ENCODE measurements at places on chromosomes 1 and 21.
A peak's percentile ranks its signal among the peaks of the same experiment; 100 is the strongest.

DNA sequence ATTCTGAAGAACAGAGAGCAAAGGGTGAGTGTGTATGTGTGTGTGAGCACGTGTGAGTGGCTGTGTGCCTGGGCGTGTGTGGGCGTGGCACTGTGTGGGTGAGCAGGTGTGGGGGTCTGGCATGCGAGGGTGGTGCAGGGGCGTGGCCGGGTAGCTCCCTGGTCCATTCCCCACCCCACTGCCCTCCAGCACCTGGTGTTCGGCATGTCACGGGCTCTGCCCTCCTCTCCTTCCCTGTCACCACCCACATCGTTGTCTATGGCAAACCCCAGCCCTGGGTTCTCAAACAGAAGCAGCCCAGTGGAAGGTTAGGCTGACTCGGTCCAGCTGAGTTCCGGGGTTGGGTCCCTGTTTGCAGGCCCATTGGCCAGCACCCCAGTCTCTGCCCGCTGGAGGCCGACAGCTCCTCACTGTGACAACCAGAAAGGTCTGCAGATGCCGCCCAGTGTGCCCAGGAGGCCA, 39.8 kb downstream of the UBE2G2 start:
- H3K27me3 ChIP-seq: peaks cover 6% of the 10 kb centered on the region
- H3K27ac ChIP-seq: no peak overlapping the region
- no peaks in the 10 kb centered on the region for H3K36me3 ChIP-seq
- H3K4me3 ChIP-seq: no peak overlapping the region
- no peak for DNase-seq
- peaks cover 34% of the 10 kb centered on the region for H3K4me1 ChIP-seq

DNA sequence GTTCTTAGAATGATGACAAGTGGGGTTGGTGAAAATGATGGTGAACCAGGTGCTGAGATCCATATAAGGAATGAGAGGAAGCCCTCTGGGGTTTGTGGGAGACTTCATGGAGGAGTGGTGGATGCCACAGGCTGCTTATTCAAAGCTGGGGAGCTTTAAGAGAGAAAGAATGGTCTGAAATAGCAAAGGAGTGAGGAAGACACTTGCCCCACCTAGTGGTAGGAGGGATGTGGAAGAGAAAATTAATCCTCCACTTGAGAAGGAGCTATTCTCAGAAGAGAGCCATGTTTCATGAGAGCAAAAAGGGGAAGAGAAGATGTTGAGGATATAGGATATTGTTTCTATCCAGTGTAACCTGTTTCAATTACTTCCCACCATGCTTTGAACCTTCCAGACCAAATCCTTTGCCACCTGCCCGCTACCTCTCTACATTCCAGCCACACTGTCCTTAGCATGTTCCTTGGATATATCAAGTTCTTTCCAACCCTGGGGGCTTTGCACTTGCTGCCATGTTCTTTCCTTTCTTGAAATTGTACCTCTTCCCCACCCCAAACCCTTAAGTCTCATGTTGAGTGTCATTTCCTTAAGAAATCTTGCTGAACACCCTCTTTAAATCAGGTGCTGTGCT, 19.6 kb upstream of the ZNF648 start:
- peak; percentile 30 for DNase-seq
- H3K4me3 ChIP-seq: no peak overlapping the region
- H3K27me3 ChIP-seq: no peaks in the 10 kb centered on the region

DNA sequence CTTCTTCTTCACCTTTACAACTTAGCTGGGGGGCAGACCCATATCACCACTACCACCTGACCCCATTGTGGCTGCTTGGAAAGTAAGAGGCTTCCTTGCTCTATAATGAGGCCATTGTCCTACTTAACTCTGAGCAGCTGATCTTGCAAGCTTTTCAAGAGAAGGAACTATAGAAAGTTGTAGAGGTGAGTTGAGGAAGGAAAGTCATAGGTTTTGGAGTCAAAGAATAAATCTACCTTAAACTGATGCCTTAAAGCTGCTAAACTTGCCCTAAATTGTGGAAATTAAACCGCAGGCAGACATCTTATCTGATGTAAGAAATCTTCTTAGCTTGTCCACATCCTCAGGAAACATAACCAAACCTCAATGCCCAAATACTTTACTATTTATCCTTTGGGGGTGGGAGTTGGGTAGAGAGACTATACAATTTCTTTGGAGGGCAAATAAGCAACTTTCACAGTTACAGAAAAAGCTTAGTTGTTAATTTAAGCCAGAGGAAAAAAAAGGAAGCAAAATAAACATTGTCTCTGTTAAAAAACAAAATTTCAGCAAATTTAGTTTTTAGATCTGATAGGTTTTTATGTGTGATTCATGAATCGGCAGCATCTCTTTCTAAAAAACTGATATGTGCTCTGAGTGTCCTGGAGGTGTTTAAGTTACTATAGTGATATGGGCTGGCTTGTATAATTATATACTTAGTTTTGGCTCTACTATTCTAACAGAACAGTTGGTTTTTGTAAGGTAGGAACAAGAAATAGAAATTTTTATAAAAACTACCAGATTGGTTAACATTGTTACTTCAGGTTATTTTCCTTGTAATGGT, 4.7 kb downstream of the IL23R start:
- H3K36me3 ChIP-seq: no peaks in the 10 kb centered on the region
- H3K4me1 ChIP-seq: no peaks in the 10 kb centered on the region
- H3K4me3 ChIP-seq: no peak overlapping the region

GRCh38 chr1:234702342-234703000, 92.5 kb upstream of the IRF2BP2 start:
- no peak for DNase-seq
- peaks cover 58% of the 10 kb centered on the region for H3K4me1 ChIP-seq
- no peaks in the 10 kb centered on the region for H3K36me3 ChIP-seq
- H3K27ac ChIP-seq: no peak overlapping the region
- H3K4me3 ChIP-seq: no peak overlapping the region

DNA sequence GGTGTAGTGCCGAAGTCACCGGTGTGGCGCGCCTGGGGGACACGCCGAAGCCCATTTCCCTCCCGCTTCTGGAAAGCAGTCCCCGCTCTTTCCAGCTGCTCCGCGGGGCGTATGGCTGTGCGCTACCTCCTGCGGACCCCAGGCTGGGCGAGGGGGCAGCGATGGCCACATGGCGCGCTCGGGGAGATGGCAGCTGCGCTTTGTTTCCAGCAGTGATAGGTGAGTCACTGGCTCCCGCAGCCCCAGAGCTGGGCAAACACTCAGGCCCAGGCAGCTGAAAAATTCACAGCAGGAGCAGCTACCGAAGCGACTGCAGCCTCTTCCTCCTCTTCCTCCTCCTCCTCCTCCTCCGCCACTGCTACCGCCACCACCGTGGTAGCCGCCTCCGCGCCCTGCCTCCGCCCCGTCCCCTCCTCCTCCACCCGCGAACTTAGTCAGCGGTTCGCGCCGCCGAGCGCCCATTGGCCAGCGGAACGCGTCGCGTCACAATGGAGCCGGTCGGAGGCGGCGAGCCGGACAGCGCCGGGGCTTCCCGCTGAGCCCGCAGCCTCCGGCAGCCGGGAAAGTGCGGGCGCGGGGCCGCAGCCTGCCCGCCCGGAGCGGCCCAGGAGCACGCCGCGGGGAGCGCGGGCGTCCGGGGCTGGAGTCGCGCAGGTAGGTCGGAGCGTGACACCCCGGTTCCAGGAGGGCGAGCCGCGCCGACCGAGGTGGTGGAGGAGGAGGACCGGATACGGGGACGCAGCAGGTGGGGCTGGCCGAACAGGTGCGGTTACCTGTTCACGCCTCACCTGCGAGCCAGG, at the start of gene LRRC8B:
TSS of gene LRRC8B (plus strand) at position 461 of the 800 bp plus-strand sequence. CDS start 57,822 bp downstream, outside the sequence.
- peaks cover 24% of the 10 kb centered on the region for H3K4me1 ChIP-seq
- peaks cover 7% of the 10 kb centered on the region for H3K36me3 ChIP-seq
- H3K27me3 ChIP-seq: no peaks in the 10 kb centered on the region
- DNase-seq: peak; percentile 91

DNA sequence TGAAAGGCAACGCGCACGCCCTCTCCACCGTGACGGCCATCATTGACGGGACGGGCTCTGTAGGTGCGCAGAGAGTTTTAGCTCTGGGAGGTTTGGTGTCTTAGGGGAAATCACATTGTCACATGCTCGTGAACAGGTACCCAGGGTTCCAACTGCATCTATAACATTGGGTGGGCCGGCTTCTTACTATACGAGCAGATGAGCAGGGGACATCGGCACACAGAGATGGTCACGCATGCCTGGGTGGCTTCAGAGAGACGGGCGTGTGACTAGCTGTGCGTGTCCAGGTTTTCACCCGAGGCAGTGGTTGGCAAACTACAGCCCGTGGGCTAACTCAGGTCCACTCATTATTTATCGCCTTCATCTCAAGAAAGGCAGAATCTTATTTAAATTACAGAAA, 54.7 kb downstream of the SLC37A1 start:
- H3K4me1 ChIP-seq: peaks cover 67% of the 10 kb centered on the region
- peaks cover 6% of the 10 kb centered on the region for H3K27me3 ChIP-seq
- no peaks in the 10 kb centered on the region for H3K36me3 ChIP-seq
- H3K27ac ChIP-seq: no peak overlapping the region
- no peak overlapping the region for H3K4me3 ChIP-seq

DNA sequence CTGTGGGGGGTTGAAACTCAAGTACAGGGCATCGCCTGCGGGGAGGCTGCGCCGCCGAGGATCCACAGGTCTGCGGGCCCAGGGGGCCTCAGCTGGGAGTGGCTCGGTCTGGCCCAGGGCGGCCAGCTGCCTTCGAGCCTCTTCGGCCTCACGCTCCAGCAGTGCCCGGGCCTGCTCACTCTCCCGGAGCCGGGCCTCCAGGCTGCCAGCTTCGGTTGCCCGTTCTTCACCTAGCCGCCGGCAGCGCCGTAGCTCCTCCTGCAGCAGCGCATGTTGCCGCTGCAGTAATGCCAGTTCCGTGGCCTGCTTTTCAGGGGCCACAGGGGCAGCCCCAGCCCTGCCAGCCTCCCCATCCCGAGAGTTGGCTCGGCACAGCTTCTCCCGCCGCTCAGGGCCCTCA, 9.4 kb downstream of the RXFP4 start:
- H3K27ac ChIP-seq: no peak overlapping the region
- no peak for DNase-seq
- H3K4me1 ChIP-seq: peaks cover 15% of the 10 kb centered on the region
- no peak overlapping the region for H3K4me3 ChIP-seq

GRCh38 chr1:4768553-4768952, 114.1 kb downstream of the AJAP1 start:
- H3K4me3 ChIP-seq: no peak overlapping the region
- H3K36me3 ChIP-seq: no peaks in the 10 kb centered on the region
- no peak overlapping the region for H3K27ac ChIP-seq
- H3K27me3 ChIP-seq: peaks cover 10% of the 10 kb centered on the region
- peaks cover 26% of the 10 kb centered on the region for H3K4me1 ChIP-seq

DNA sequence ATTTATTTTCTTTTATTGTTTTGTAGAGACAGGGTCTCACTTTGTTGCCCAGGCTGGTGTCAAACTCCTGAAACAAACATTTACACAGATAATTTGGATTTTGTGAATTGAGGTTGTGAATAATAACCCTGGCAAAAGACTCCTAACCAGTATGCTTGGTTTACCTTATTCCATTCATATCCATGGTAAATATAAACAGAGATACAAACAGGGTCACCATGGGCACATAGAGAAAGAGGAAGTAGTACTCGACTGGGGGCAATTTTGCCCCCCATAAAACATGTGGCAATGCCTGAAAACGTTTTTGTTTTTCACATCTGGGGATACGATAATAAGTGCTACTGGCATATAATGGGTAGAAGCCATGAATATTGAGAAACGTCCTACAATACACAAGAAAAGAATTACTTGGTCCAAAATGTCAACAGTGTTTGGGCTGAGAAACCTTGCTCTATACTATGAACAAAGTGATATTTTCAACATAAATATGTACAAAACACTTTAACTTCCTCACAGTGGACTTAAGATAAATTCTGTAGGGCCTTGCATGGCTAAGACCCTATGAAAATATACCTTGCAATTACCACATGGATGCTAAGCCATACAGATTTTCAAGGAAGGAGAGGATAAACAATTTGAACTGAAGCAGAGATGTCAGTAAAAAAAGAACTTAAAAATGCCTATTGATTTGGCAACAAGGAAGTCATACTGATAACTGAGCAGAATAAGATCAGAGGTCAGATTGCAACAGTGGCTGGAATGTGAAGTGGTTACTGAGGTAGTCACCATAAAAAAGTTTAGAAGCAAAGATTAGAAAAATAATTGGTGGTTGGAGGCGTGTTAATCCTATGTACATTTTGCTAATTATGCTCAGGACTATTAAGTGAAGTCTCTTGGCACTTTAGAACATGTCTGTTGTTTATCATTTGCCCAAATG, 27.4 kb upstream of the ASPM start:
- H3K27me3 ChIP-seq: no peaks in the 10 kb centered on the region
- no peaks in the 10 kb centered on the region for H3K4me1 ChIP-seq
- H3K36me3 ChIP-seq: peaks cover 22% of the 10 kb centered on the region
- H3K27ac ChIP-seq: no peak overlapping the region
- DNase-seq: no peak

DNA sequence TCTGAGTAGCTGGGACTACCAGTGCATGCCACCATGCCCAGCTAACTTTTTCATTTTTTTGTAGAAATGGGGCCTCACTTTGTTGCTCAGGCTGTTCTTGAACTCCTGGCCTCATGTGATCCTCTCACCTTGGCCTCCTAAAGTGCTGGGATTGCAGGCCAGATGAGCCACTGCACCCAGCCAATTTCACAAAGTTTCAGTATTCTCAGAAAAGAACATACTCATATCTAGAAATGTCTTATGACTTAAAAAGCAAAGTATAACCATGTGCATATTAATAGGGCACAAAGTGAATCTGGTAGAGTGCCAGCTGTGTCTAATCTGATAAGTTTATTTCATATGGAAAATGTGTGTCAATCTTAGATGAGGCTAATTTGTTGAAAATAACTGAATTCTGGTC, 87.5 kb upstream of the CACYBP start:
- H3K4me1 ChIP-seq: peaks cover 5% of the 10 kb centered on the region
- H3K4me3 ChIP-seq: no peak overlapping the region
- H3K36me3 ChIP-seq: no peaks in the 10 kb centered on the region
- H3K27ac ChIP-seq: no peak overlapping the region
- no peak for DNase-seq

GRCh38 chr1:31159869-31160611, 79.6 kb downstream of the NKAIN1 start:
- no peak for DNase-seq
- H3K27me3 ChIP-seq: no peaks in the 10 kb centered on the region
- no peak overlapping the region for H3K4me3 ChIP-seq
- no peak overlapping the region for H3K27ac ChIP-seq

Measured in nephron progenitor cell (in vitro differentiated cells).